ENCODE measurements at places on chromosomes 6 and 20. TPM values are rescaled to one million over a fixed set of nuclear protein-coding genes. Genes with fewer than 3 reads are reported as not detected.

FAM83B gene
- not detected for total RNA-seq

DNA sequence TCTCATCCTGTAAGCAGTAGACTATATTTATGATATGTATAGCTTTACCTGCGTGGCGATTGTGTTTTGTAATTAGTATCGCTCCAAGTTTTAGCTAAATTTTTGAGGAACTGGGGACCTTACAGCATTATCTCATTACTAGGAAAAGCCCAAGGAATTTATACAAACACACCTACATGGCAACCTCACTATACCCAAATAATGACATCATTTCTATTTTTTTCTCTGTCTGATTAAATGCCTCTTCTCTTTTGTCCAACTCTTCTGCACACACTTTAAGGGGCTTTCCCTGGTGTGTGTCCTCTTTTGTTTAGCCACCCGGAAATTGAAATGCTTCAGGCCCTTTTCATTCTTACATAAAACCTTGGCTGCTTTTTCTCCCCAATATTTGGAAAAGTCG, 82.9 kb upstream of the EXOC2 start:
- DNase-seq, result no peak

GRCh38 chr20:59291740-59292383, 8.5 kb upstream of the EDN3 start:
- DNase-seq, result no peak

MATN4 gene
- not detected for total RNA-seq

GRCh38 chr20:32902456-32903420, 44.0 kb downstream of the EFCAB8 start:
- DNase-seq, result no peak

CALHM4 gene
- not detected for total RNA-seq

DNA sequence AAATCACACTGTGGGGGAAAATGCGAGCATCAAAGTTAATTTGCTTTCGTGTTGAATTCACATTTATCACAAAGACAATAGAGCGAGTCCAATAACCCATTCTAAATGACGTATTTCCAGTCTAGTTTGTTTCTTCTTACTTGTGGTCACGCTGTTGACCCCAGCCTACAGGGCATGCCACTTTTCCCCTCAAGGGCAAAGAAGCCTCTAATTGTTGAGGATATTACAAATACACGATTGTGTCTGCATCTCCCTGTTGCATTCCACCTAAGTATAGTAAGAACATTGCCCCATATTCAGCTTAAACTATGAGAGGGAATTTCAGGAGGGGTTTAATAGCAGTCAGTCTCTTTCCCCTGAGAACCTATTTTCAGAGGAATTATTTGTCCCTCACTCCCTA, 37.4 kb upstream of the DSP start:
- no peak for DNase-seq

GRCh38 chr6:169491482-169491881, 210.3 kb downstream of the WDR27 start:
- no peak for DNase-seq
